Endothelial cell of umbilical vein (primary cell): ENCODE measurements at places on chromosomes 5 and 9. TPM values are rescaled to one million over a fixed set of nuclear protein-coding genes. Genes with fewer than 3 reads are reported as not detected.

DNA sequence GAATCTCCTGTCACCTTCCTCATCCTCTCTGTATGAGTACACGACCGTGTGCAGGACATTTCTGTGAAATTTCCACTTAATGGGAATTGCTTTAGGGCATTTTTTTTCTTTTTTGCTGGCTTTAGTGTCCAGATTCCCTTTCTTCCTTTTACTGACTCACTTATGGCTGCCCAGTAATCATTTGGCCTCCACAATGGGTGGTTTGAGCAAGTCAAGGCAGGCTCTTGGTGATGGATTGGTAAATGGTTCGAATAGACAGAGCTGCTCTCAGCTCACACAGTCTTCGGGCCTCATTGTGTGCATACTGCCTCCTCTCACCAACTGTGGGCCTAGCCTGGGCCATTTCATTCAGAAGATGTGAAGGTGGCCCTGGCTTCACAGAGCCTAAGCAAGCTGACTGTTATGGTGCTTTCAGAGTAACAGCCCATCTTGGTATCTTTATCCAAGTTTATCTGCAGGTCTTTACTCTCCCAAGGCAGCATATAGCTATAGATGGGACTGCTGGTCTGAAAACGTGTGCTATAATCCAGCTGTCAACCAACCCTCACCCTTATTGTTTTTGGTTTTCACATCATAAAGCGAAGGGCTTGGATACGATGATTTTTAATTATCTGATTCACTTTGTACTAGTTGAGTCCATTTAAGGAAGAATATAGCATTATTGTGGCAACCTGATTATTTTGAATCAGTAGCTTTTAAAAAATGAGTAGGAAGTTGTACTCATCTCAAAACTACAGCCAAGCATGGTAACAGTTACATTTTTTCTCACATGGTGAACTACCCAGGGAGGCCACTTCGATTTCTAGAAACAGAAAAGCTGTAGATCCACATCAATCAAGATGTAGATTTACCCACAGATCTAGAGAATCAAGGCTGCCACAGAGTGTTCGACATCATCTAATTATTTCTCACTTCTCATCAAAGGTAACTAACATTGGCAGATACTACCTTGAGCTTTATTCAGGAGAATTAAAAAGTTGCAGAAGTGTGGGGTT lies 50.4 kb upstream of the CKMT2 start:
- no peak overlapping the region for H3K4me3 ChIP-seq
- no peaks in the 10 kb centered on the region for H3K27me3 ChIP-seq
- H3K27ac ChIP-seq, result no peak overlapping the region
- no peak for DNase-seq
- no peaks in the 10 kb centered on the region for H3K4me1 ChIP-seq

FOXD4L5 gene
- polyA plus RNA-seq, result not detected in 2 replicates

TIMD4 gene
- not detected in 2 replicates for polyA plus RNA-seq

DNA sequence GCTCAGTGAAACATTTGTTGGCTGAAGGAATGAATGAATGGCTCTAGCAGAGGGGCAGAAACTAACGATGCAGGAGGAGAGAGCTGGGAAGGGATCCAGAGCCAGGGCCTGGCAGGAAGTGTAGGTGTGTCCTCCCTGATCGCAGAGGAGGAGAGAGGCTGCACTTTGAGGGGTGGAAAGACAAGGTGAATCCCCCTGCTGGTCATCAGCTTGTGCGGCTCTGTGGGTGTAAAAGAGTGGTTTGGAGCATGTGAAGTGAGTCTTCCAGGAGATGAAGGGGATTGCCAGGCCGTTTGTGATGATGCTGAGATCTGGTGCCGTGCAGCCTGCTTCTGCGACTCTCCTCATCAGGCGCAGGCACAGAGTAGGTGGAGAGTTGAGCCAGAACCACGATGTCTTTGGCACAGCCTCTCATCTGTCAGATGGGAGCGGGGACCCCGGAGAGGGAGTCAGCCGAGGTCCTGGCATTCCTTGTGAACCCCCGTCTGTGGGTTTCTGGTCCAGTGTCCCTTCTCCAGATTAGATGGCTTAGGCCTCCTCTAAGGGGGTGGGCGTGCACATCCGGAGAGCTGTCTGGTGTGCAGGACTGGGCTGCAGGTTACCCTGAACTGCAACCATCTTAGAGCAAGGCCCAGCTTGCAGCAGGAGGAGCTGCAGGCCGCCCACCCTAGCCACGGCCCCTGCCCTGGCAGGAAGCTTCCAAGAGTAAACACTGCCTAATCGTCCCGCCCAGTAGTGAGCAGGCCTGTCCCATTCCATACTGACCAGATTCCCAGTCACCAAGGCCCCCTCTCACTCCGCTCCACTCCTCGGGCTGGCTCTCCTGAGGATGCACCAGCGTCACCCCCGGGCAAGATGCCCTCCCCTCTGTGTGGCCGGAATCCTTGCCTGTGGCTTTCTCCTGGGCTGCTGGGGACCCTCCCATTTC lies at the start of gene ADAMTS13:
Gene ADAMTS13 (plus strand): TSS at position 753 of the 928 bp plus-strand sequence. CDS start 77 bp downstream, at position 830.
- no peak for DNase-seq
- no peaks in the 10 kb centered on the region for H3K36me3 ChIP-seq
- peaks cover 1% of the 10 kb centered on the region for H3K27me3 ChIP-seq
- H3K27ac ChIP-seq, result no peak within 1 kb of the TSS
- H3K4me3 ChIP-seq, result no peak within 1 kb of the TSS

MYO10 gene
- polyA plus RNA-seq, result 20.1 and 36.0 TPM in 2 replicates

DNA sequence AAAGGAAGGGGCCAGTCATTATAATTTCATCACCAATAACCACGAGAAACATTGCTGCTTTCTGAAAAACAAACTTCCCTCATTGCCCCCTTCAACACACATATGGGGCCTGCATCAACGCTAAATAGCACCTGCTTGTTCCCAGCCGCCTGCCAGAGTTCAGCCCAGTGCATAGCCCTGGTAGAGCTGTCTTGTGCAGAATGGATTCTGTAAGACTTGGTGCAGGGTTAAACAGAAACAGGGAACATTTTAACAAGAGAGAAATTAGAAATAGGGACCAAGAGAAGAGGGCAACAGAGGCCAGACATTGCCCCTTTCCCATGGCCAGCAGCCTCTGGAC lies 56.7 kb downstream of the UBE2QL1 start:
- H3K27me3 ChIP-seq, result no peaks in the 10 kb centered on the region
- no peaks in the 10 kb centered on the region for H3K4me1 ChIP-seq
- H3K4me3 ChIP-seq, result no peak overlapping the region
- H3K36me3 ChIP-seq, result no peaks in the 10 kb centered on the region
- H3K27ac ChIP-seq, result no peak overlapping the region
- DNase-seq, result no peak

DNA sequence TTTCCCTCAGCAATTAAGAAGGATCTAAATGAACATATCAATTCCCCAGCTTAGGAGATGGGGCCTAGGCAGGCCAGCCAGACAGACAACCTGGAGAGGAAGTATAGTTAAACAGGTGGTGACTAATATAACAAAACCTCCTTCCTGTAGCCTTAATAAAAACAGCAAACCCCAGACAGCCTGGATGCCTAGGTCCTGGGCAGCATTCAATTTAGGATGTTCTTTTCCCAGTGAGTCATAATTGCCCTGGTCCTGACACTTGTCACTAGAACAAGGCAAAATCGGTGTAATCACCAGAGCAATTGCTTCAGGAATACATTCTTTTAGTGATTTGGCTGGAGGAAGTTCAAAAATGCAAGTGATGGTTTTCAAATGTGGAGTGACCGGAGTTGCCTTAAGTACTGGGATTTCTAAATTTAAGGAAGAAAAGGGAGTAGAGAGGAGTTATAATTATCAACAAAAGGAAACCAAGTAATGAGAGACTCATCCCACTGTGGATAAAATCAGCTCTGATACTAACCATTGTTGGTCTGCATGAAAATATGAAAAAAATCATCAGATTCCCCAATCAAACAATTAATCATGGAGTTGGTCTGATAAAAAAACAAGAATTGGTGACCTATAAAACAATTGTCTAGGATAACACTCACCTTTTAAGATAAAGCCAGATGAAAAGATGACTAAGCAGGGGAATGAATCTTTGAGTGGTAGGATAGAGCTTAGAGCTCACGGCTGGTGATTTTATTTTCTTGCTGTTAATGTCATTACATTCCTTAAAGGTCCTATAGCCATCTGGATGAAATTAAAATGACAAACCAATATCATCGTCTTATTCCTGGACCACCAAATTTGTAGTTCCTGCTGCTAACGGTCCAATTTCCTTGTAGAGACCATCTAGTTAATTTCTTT lies 39.0 kb upstream of the TARS1 start:
- H3K27me3 ChIP-seq, result no peaks in the 10 kb centered on the region
- H3K36me3 ChIP-seq, result no peaks in the 10 kb centered on the region
- peak; percentile 74 for DNase-seq
- no peak overlapping the region for H3K4me3 ChIP-seq
- peaks cover 27% of the 10 kb centered on the region for H3K4me1 ChIP-seq

DNA sequence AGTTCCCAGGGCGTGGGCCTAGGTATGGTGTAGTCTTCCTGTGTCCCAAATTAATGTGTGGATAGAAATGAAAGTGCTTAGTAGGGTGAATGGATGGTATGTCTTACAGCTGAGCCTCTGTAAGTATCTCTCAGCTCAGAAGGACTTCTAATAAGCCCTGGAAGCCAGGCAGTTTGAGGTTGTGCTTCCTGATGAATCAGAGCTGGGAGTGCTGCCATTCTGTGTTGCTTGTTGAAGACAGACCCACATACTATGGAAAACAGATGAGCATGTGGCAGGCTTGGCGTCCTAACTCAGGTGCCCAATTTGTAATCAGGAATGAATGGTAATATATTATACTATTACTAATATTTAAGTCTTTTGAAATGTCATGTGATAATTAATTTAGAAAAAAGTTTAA lies 69.8 kb downstream of the CMYA5 start:
- H3K36me3 ChIP-seq, result no peaks in the 10 kb centered on the region
- no peak for DNase-seq
- no peaks in the 10 kb centered on the region for H3K4me1 ChIP-seq
- no peak overlapping the region for H3K27ac ChIP-seq
- H3K27me3 ChIP-seq, result no peaks in the 10 kb centered on the region
- H3K4me3 ChIP-seq, result no peak overlapping the region

DNA sequence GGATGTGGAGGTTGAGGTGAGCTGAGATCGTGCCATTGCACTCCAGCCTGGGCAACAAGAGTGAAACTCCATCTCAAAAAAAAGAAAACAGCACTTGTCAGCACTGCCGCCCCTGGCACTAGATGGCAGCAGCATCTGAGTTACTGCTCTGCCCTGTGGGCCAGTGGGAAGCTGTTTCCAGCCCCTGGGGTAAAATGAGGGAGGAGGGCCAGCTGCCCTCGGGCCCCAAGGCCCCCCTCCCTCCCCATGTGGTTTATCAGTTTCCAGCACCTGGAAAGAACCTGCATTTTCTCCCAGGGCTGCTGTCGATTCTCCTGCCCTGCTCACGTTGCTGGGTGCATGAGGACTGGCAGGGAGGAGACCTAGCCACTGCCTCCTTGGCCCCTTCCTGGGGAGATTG lies 13.2 kb upstream of the CEL start:
- H3K27me3 ChIP-seq, result no peaks in the 10 kb centered on the region
- peak; percentile 12 for DNase-seq
- no peak overlapping the region for H3K27ac ChIP-seq
- H3K36me3 ChIP-seq, result peaks cover 4% of the 10 kb centered on the region
